ENCODE measurements at places on chromosomes 2 and 18. TPM values are rescaled to one million over a fixed set of nuclear protein-coding genes. Genes with fewer than 3 reads are reported as not detected.

The SLC9A2 gene
- total RNA-seq = 0.18 TPM

The ZNF385B gene
- total RNA-seq = 1.8 TPM

The LRRC30 gene
- not detected for total RNA-seq

The TMEM163 gene
- total RNA-seq = 0.80 TPM

The GALNT3 gene
- total RNA-seq = 0.30 TPM

The HOXD8 gene
- not detected for total RNA-seq

The FAM237A gene
- total RNA-seq = not detected

All from heart right ventricle (tissue), 16 donors.